CD4-positive, alpha-beta memory T cell (primary cell): ENCODE measurements at places on chromosomes 5 and 9. TPM values are rescaled to one million over a fixed set of nuclear protein-coding genes. Genes with fewer than 3 reads are reported as not detected.

DNA sequence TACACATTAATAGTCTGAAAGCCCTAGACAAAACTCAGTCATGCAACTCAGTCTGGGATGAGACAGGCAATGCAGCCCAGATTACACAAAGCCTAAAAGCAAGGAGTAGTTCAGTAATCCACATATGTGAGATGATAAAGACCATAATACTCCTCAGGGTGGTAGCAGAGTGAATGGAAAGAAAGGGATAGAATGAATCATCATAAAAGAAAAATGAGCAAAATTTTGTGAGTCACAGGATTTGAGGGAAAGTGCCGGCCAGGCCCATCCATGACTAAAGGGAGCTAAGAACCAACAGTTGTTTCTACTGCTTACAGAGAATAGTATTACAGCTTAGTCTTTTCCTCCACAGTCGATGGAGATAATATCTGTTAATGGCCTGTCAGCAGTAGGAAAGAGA, 90.0 kb upstream of the POU5F2 start:
- DNase-seq: no peak

DNA sequence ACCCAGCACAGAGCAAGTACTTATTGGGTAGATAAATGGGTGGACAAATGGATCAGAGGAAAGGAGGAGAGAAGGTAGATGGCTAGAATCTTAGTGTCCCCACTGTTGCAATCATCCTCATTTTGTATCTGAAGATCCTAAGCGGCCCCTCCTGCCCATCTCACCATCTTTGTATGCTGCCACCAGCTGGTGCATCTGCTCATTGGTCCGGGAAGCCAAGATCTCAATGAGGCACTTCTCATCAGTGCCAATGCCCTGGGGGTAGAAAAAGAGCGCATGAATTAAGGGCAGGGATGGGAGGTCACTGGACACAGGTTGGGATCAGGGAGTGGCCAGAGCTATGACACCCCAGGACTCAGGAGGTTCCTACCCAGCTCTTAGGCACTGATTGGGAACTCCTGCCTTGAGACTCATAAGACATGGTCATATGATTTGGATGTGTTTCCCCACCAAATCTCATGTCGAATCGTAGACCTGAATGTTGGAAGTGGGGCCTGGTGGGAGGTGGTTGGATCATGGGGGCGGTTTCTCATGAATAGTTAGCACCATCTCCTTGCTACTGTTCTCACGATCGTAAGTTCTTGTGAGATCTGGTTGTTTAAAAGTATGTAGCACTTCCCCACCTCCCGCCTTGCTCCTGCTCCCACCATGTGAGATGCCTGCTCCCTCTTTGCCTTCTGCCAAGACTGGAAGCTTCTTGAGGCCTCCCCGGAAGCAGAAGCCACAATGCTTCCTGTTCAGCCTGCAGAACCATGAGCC, 20.3 kb downstream of the ANXA6 start:
- no peak for DNase-seq

- DNase-seq: no peak
Measured at GRCh38 chr9:101388507-101388993, 3.7 kb upstream of the BAAT start.

The MELK gene
- 0.19 TPM for total RNA-seq

The MLANA gene
- not detected for total RNA-seq

The SPARC gene
- total RNA-seq: 0.19 TPM

The SLC25A2 gene
- 0.91 TPM for total RNA-seq

The CATSPER3 gene
- total RNA-seq: 1.8 TPM

The MYMK gene
- total RNA-seq: not detected

The BNC2 gene
- total RNA-seq: not detected
